ENCODE measurements at places on chromosomes 12 and 14.

GRCh38 chr14:103232031-103232808, 101.8 kb upstream of the EIF5 start:
- no peak for DNase-seq

DNA sequence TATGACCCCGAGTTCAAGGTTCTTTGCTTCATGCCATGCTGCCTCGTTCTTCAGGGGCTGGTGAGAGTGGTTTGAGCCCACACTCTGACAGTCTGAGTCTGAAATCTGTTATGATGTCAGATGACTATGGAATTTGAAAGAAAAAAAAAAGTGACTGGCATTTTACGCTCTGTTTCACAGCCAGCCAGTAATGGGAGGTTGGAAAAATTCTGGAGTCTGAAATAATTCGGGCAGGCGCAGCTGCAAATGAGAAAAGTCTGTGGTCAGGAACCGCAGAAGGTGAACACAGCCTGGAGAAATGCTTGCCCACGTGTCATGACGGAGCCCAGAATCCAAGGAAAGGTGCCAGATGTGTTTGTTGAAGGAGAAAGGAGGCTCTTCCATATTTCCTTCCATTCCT, 269.8 kb upstream of the PWP1 start:
- no peak for DNase-seq

DNA sequence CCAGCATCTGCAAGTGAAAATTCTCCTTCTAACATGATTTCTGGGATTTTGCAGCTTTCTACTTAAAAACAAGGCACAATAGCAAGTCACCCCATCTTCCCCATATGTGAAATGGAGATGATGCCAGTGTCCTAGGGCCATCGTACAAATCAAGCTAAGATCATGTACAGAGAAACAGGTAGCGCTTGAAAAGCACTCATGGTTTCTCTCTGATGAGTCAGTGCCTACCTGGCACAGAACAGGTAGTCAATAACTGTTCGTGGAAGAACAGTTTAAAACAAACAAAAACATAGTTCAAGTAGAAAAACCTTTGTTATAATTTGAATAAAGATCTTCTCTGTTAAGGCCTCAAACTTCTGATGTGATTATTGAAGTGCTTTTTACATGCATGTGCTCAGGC, 46.9 kb downstream of the RAD52 start:
- DNase-seq, result no peak

DNA sequence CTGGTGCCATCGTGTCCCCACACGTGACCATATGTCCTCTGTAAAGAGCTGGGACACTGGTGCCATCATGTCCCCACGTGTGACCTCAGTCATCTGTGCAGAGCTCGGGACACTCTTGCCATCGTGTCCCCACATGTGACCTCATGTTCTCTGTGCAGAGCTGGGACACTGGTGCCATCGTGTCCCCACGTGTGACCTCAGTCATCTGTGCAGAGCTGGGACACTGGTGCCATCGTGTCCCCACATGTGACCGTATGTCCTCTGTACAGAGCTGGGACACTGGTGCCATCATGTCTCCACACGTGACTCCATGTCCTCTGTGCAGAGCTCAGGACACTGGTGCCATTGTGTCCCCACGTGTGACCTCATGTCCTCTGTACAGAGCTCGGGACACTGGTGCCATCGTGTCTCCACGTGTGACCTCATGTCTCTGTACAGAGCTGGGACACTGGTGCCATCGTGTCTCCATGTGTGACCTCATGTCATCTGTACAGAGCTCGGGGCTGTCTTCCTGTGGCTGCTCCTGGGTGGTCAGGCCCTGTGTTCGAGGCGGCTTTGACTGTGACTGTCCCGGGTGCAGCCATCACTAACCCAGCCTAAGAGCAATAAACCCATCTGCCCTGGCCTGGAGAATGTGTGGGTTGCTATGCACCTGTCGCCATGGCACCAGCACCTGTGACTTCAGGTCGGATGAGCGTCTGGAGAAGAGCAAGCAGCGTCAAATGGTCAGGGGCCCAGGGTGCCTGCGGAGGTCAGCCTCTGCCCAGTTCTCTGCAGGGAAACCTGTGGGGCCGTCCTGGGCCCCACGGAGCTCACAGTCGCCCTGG, 334.4 kb downstream of the ADGRD1 start:
- DNase-seq, result no peak

DNA sequence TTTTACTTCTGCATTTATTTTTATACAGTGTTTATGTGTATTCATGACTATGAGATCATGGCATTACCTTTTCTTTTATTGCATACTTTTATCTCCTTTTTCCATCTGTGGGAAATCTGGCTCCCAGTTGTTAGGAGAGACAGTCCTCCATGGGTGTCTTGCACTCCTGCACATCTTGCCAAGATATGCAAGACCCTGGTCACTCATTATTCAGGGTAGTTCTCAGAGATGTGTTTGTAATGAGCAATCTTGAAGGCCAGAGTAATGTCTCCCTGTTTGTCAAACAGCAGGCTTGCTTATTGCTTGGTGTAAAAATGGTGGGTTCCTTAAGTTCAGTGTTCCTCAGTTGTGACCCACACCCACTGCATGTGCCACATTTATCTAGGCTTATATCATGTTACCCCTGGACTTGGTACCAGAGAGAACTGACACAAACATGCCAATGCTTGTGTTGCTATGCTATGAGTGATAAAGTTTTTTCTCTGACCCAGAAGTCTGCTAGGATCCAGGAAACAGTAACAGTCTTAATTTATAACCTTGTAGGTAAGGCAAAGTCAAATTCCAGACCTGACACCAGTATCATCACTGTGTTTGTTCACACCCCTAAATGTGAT, 36.8 kb downstream of the PPHLN1 start:
- DNase-seq, result no peak

DNA sequence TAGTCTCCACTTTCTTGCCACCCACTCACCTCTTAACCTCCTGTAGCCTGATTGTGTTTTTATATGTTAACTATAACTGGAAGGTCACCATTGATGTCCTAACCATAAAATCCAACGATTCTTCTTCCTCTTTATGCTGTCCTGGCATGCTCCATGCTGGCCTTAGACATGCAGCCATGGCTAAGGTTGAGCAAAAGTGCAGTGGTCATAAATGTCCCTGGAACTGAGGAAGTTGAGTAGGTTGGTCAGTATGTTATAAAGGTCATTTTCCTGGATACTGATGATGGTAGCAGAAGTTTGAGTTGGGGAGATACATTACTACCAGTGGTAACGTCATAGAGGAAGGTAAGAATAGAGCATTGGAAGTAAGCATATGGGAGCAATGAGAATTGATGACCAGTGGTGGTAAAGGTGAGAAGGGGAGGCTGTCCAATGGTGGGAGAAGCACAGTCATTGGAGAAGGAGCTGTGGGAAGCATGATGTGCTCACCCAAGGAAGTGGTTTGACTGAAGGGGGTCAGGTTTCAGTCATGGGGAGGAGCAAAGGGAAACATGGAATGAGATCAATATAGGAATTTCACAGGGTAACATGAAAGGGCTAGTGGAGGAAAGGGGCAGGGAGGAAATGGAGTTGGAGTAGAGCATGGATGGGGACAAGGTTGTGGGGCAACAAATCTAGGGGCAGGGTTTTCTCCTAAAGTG, 240.8 kb downstream of the DACT1 start:
- DNase-seq, result no peak

- DNase-seq, result no peak
These were observed 175.6 kb downstream of the DUSP6 start for GRCh38 chr12:89176676-89177075.

GRCh38 chr14:68603533-68604360, 189.1 kb downstream of the ZFP36L1 start:
- DNase-seq, result no peak

DNA sequence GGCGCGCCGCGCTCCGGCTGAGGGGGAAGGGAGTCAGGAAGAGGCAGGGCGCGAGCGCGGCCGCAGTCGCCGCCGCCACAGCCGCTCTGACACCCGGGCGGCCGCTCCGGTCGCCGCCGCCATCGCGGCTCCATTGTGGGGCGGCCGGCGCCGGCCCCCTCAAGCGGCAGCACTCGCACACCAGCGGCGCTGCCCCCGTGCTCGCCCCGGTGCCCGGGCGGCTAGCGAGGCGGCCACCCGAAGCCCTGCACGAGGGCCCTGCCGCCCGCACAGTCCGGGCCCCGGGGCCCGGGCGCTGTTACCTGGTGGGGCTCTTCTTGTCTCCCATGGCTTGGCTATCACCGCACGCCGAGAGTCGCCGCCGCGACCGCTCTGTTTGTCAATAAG, 202 bp downstream of the YAF2 start:
- no peak for DNase-seq

DNA sequence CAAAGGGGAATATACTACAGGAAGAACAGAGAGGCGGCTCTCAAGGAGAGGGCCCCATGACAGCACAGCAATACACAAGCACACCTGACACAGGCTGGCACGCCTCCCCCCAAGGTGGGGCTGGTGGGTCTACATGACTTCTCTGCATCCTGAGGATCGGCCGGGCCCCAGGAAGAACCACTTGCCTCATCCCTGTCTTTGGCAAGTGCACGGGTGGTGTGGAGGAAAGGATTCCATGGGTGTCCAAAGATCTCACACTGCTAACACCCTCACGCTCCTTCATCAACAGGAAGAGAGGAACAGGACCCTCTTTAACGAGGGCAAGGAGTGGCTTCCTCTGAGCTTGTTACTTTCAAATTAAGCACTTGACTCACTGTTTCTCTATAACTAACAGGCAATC, 7.3 kb downstream of the VAMP1 start:
- DNase-seq, result no peak

DNA sequence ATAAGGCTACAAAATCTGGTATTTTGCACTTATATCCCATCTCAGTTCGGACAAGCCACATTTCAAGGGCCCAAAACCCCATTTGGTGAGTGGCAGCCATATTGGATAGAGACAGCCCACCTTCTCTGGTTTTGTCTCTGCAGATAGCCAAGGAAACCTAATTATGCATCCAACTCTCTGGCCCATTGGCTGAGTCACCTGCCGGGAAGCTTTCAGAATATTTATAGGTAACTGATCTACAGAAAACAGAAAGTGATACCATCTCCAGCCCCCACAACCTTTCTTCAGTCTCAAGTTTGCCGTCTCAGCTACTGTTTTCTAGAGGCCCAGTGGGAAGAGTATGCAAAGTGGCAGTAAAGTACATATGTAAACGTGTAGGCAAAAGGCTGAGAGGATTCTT, 33.7 kb upstream of the PPP1CC start:
- peak; percentile 82 for DNase-seq

DNA sequence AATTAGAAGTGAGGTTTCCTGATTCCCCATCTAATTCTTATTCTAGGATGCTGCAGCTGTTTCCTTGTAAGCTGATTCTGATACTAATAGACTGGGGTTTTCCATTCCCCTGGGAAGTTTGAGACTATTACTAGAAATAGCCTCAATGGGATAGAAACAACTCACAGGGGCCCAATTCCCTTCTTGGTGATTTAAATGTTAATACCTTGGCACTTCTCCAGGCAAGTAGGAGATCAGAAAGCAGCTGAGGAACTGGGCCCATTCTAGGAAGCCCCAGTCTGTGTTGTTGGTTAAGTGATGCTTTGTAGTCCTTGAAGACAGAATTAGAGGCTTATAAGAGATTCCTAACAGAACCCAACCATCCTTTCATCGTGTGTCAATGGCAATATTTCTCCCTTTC, 407.0 kb upstream of the SEL1L start:
- DNase-seq, result no peak

GRCh38 chr14:76456200-76456599, 80.3 kb downstream of the ESRRB start:
- DNase-seq, result peak; percentile 30

DNA sequence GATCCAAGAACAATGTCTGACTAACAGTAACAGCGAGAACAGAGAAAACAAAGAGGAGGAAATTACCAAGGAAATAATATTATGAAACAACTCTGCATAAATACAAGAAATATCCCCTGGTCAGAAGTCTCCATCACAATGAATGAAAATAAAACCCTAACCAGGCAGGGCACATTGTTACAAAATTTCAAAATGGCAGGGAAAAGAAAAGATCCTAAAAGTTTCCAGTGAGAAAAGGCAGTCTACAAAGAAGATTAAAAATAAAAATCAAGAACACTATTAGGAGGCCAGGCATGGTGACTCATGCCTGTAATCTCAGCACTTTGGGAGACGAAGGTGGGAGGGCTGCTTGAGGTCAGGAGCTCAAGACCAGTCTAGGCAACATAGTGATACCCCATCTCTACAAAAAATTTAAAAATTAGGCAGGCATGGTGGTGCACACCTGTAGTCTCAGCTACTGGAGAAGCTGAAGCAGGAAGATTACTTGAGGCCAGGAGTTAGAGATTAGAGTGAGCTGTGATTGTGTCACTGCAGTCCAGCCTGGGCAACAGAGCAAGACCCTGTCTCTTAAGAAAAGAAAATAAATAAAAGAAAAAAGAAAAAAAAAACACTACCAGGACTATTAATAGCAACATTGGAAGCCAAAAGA, 47.8 kb downstream of the FERMT2 start:
- no peak for DNase-seq

GRCh38 chr12:25052196-25052913, 103.5 kb upstream of the BCAT1 start:
- DNase-seq, result peak; percentile 36

DNA sequence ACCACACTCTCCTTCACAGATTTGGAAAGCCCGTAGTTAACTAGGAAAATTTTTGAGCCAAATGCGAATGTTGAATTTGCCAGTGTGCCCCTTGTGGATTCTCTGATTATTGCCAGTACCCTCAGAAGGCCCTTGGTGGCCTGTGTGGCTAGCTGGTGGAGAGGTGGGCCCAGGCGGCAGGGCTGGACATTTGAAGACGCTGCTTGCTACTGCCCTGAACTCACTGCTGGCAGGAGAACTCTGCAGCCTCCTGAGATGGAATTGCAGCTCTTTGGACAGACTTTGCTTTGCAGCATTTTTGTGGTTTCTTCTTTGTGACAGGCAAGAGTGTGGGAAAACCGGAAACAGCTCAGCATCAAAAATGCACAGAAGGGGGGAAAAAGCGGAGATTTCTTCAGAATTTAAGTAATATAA, 97.6 kb downstream of the TGFB3 start:
- DNase-seq, result no peak

DNA sequence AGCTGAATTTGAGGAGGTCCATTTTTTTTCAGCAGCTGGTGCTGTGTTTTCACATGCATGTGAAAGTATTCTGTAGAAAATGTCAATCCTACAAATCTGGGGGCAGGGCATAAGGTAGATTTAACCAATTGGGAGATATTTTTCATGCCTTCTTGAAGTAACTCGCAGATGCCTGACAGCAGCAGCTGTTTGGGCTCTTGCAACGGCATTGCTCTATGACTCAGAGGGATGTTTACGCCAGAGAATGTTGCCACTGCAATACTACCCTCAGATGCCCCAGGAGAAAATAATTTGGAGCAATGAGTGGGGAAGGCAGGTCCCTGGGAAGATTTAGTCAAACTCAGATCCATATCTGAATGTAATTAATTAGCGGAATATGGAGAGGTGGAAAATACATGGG, 42.5 kb upstream of the MYBPC1 start:
- DNase-seq, result no peak

GRCh38 chr12:119012179-119012578, 30.8 kb downstream of the SRRM4 start:
- no peak for DNase-seq

DNA sequence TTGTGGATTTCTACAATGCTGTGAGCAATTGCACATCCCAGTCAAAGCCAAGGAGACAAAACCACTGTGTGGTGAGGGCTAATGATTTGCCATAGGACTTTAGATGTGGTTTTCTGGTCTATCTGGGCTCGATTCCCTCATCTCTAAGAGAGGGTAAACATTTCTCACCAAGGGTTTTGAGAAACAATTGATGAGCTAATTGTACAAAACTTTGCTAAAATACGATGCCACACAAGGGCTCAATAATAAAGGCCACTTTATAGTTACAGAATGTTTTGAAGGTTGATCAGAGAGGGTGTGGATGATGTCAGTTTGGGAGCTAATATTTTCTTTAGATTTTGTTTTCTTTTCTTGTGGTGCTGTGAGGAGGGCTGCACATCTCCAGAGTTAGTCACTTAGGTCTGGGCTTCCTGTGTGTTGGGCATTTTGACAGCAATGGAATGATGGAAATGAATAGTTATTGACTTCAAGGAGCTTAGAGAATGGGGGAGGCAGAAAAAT, 60.8 kb upstream of the SLC38A4 start:
- DNase-seq, result no peak

Measured in stimulated activated CD4-positive, alpha-beta T cell treated with anti-CD3 and anti-CD28 coated beads, Interleukin-4, amount 100 ng/mL, for 24 hours (primary cell).